ENCODE measurements at places on chromosomes 12 and 14. TPM values are rescaled to one million over a fixed set of nuclear protein-coding genes. Genes with fewer than 3 reads are reported as not detected.

TRHDE gene
- total RNA-seq: not detected

EPYC gene
- not detected for total RNA-seq

ARG2 gene
- 10.2 TPM for total RNA-seq

METTL17 gene
- total RNA-seq: 94.1 TPM

ADCY6 gene
- not detected for total RNA-seq

- H3K36me3 ChIP-seq: no peaks in the 10 kb centered on the region
- H3K4me1 ChIP-seq: no peaks in the 10 kb centered on the region
- H3K4me3 ChIP-seq: no peak overlapping the region
- H3K27ac ChIP-seq: no peak overlapping the region
Observed at GRCh38 chr14:104186575-104186974, 48.2 kb downstream of the KIF26A start.

DNA sequence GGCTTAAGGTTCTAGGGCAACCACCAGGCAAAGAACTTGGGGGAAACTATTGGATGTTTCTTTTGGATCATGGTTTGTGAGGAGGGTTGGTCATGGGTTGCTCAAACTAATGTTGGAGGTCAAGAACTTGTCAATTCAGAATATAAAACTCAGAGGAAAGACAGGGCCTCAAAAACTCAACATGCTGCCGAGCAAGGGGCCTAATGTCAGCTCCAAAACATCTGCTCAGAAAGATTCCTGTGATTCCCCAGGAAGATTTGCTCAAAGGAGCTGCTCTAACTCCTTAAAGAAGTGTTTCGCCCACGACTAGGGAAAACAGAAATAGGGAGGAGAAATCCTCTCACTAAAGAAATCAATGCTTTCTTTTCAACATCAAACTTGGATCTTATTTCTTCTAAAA is 3.7 kb upstream of the IGF1 start:
- peaks cover 4% of the 10 kb centered on the region for H3K36me3 ChIP-seq
- no peaks in the 10 kb centered on the region for H3K27me3 ChIP-seq
- peaks cover 37% of the 10 kb centered on the region for H3K4me1 ChIP-seq
- peak overlapping the region; percentile 42 for H3K4me3 ChIP-seq

DNA sequence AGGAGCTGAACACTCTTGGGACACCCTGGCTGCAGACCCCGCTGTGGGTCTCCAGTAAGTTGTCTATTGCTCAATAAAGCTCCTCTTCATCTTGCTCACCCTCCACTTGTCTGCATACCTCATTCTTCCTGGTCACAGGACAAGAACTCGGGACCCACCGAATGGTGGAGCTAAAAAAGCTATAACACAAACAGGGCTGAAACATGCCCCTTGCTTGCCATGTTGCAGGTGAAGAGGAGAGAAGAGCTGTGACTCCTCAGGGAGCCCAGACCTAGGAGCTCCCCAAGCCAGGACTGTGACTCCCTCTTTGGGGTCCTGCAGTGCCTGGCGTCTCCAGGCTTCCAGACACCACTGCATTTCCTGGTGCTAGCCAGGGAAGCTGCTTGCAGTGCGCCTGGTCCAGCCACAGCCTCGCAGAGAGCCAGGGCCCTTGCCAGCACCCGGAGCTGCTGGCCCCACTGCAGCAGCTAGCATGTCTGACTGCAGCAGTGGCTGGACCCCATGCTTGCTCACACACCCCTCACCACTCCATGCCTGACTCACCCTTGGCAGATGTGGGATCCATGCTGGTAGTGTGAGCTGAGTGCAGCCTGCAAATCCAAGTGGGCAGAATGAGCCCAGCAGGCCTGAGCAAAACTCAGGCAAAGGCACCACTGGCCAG is 37.1 kb upstream of the OR5AU1 start:
- no peak for DNase-seq
- H3K36me3 ChIP-seq: peaks cover 2% of the 10 kb centered on the region
- no peaks in the 10 kb centered on the region for H3K27me3 ChIP-seq
- H3K4me1 ChIP-seq: peaks cover 2% of the 10 kb centered on the region
- H3K27ac ChIP-seq: no peak overlapping the region
- H3K4me3 ChIP-seq: no peak overlapping the region

GRCh38 chr12:79547735-79548609 is 142.8 kb downstream of the PAWR start:
- H3K4me3 ChIP-seq: no peak overlapping the region
- no peak for DNase-seq
- H3K4me1 ChIP-seq: no peaks in the 10 kb centered on the region
- H3K27me3 ChIP-seq: no peaks in the 10 kb centered on the region

- H3K27me3 ChIP-seq: no peaks in the 10 kb centered on the region
- H3K36me3 ChIP-seq: peaks cover 6% of the 10 kb centered on the region
- no peak overlapping the region for H3K4me3 ChIP-seq
Observed at GRCh38 chr12:124519746-124520145, 47.7 kb downstream of the NCOR2 start.

- H3K36me3 ChIP-seq: peaks cover 4% of the 10 kb centered on the region
- H3K27ac ChIP-seq: peak overlapping the region; percentile 81
- H3K4me1 ChIP-seq: peaks cover 29% of the 10 kb centered on the region
- no peak overlapping the region for H3K4me3 ChIP-seq
- H3K27me3 ChIP-seq: no peaks in the 10 kb centered on the region
Observed at GRCh38 chr14:104693482-104694431, 4.3 kb downstream of the INF2 start.

GRCh38 chr12:127282786-127283565 is 984.0 kb upstream of the TMEM132C start:
- H3K4me3 ChIP-seq: no peak overlapping the region
- H3K36me3 ChIP-seq: no peaks in the 10 kb centered on the region
- H3K27ac ChIP-seq: no peak overlapping the region
- DNase-seq: no peak

Data from activated naive CD8-positive, alpha-beta T cell treated with anti-CD3 and anti-CD28 coated beads for 36 hours (primary cell).